ENCODE measurements at places on chromosomes 11 and 22.

DNA sequence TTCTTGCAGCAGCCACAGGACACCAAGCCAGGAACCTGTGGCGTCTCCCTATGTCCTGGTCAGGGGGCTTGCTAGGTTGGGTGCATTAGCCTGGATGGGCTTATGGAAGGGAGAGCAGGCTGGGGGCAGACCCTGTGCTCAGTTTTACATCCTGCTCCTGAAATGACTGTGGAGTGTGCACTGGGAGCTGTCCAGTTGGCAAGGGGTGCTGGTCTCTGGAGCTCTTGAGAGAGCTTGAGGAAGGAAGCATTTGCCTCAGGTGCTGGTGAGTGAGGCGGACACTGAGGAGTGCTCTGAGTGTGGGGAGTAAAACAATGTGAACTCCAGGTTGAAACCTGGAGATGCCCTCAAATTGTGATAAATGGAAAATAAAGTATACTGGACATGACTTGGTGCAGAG, 3.4 kb downstream of the SCGB1D4 start:
- no peak for DNase-seq

DNA sequence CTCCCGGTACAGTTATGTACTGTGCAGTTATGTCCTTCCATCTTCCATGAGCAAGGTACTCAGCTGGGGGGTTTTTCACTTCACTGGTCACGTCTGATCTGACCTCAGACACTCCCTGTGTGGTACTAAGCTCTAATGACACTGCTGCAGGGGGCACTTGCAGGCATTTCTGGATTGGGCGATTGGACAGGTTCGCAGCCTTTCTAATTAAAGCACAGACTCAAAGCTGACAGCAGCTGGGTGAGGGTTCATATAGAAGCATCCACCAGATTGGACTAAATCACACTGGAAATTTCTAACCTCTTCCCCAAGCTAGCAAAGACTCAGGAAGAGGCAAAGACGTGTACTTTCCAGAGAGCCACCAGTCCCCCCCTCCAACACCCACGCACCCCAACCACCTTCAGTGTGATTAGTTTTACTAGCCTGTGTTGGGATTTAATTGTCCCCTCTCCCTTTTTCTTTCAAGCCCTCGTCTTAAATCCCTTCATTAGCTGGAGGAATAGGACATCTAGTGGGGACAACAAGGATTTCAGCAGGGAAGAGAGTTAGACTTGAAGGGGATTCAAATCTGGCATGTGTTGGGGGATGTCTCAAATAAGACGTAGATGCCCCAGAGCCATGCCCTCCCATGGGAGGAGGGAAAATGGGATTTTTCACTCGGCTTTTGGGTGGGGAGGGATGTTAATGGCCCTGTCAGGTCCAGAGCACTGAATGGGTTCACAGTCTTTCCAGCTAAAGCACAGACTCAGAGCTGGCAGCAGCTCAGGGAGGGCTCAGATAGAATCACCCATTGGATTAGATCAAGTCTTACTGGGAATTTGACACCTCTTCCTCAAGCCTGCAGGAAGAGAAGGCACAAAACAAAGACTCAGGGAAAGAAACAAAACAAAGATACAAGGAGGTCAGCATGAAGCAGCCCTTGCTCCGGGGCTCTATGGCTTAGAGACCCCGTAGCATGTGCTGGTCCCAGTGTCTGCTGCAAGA, 10.9 kb downstream of the INS start:
- no peak for DNase-seq

DNA sequence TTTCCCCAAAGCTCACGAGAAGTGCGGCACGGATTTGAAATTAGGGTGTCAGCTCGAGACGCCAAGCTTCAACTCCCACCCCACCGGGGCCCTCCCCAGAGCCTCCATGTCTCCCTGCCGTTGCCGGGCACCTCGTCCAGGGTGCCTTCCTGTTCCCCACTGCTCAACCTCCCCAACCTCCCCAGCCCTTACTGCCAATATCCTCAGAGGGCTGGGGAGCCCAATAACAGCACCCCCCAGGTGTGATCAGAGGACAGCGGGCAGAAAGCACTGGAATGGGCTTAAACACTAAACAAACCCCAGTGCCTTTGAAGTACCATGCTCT, 1336.4 kb downstream of the TBC1D22A start:
- DNase-seq = no peak

GRCh38 chr11:64204464-64204989, 2.0 kb upstream of the FERMT3 start:
- DNase-seq = peak; percentile 71

- DNase-seq = no peak
Observed at GRCh38 chr11:33475993-33476392, 218.8 kb downstream of the HIPK3 start.

GRCh38 chr22:50633086-50633485, 5.1 kb upstream of the ARSA start:
- DNase-seq = no peak
